NCI-H187 (cell line): ENCODE measurements at places on chromosomes 7 and 10.

DNA sequence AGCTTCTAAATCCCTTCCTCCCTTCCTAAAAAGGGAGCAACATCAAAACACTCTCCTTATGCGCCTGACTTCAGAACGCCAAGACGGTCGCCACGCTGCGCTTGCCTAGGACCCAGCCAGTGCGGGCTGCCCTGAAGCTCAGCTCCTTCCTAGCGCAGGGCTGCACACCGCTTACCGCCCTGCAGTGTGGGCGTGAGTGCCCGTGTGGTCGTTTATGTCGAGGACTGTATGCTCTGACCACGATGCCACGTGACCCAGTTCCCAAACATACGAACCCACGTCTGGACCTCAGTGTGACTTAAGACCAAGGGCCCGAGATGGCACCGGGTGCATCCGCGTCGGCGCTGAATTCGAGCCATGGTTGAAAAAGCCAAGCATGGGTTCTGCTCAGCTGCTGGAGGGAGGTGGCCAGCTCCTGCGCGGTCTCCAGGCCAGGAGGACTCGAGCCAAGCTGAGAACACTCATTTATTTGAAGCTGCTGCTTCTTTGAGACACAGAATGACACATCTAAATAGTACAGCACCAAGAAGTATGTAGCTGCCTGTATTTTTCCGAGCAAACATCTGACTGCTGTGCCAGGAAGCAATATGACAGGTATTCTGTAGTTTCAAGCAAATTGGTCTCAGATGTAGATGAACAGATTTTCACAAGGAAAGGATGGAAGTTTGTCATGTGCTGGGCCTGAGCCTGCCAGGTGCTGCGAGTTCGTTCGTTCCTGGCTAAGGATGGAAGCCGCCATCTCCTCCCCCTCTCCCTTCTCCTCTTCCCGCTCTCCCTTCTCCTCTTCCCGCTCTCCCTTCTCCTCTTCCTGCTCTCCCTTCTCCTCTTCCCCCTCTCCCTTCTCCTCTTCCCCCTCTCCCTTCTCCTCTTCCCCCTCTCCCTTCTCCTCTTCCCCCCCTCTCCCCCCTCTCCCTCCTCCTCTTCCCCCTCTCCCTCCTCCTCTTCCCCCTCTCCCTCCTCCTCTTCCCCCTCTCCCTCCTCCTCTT lies 184.7 kb downstream of the EBF3 start:
- DNase-seq: no peak

GRCh38 chr10:110544958-110545537 lies 22.4 kb upstream of the SMC3 start:
- DNase-seq: no peak

- no peak for DNase-seq
Measured at GRCh38 chr7:93799750-93800357, 90.7 kb downstream of the TFPI2 start.

GRCh38 chr10:110495731-110496552 lies 1.8 kb upstream of the DUSP5 start:
- no peak for DNase-seq

DNA sequence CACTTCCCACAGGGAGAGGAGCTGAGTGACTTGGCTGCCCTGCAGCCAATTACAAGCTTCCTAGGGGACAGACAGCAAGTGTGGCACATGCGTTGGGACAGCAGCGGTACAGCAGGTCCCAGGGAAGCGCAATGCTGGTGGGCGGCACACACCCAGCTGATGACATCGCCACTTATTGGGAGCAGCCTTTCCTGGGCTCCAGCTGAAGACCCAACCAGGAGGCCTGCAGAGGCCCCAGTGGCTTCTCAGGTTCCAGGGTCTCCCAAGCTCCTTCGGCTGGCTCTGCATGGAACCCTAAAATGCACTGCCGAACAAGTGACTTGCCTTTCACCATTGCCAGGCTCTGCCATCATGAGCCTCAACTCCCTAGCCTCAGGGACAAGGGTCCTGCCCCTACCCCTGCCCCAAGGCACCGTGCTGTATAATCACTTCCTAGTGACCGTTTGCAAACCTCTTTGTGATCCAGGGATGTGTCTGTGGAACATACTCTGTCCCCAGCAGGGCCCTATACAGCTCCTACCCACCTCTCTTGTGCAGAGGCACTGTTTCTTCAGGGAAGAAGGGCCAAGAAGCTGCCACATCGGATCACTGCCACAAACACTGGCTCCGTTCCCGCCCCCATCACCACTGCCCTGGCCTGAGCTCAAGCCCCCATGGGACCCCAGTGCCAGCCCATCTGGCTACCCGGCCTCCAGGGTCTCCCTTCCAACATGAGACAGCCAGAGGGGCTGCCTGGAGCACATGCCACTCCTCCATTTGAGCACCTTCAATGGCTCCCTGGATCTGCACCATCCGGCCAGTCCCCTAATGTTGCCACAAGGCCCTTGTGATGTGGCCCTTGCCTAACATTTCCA lies 19.3 kb upstream of the SLIT1 start:
- DNase-seq: no peak
